Lower lobe of right lung (tissue), 2 donors: ENCODE measurements at places on chromosomes 3 and 15. TPM values are rescaled to one million over a fixed set of nuclear protein-coding genes. Genes with fewer than 3 reads are reported as not detected.

Gene PAK2
- 80.7 TPM for total RNA-seq

Gene SEMA4B
- total RNA-seq: 48.1 TPM

Gene CNTN4
- 10.4 TPM for total RNA-seq

Gene RLBP1
- total RNA-seq: not detected

Gene CPLX3
- not detected for total RNA-seq

Gene CTXND1
- 1.8 TPM for total RNA-seq

Gene SLC12A8
- total RNA-seq: 9.1 TPM

Gene TBC1D2B
- 69.8 TPM for total RNA-seq

Gene POU1F1
- total RNA-seq: not detected
